HS-27A (cell line): ENCODE measurements at places on chromosomes 12 and 14.

DNA sequence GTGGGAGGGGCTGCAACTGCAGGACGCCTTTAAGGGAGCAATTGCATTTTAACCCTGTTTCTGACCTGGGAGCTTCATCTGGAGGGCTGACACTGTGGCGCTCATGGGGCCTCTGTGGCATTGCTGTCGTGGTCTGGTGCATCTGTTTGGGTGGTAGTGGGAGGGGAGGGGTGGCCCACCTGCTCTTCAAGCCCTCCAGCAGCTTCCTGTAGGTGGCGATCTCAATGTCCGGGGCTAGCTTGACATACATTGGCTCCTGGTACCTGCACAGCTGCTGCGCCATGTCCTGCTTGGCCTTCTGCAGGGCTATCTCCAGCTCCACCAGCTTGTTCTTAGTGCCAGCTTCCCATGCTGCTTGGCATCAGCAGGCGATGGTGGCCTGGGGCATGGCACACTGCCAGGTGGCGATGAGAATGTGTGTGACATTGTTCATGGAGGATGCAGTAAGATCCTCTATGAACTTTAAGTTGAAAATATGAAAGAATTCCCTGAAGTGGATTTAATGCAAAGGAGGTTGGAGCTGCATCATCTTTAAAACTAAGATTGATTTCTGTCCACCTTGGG is 7.7 kb upstream of the KRT82 start:
- no peak for DNase-seq

DNA sequence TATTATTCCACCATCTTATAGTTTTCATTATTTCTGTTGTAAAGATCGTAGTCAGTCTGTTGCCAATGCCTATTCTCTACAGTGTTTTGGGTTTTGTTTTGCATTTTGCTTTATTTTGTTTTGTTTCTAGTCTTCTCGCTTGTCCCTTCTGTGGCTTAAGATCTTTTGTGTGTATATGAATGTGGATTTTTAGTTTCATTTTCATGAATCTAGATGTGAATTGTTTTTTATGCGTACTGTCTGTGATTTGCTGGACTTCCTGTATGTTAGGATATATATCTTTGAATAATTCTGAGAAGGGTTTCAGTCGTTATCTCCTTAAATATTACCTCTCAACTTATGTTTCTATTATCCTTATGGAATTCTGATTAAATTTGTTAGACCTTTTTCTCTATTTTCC is 13.4 kb downstream of the C12orf42 start:
- DNase-seq: no peak

DNA sequence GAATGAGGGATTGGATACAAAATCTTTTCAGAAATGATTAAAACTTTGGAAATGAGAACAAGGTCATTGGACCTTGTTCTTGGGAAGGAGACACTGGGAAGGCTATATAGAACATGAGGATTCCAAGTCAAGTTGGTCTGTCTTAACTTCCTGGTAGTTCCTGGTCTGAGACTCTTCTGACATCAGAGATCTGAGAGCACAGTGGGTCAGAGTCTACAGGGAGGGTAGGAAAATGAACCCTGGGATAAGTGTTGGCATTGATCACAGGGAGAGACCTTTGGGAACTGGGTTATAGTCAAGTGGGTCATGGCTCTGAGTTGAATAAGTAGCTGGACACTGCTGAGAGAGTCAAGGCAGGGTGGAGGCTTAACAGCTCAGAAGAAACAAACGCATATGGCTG is 17.3 kb upstream of the KCNA1 start:
- DNase-seq: no peak

DNA sequence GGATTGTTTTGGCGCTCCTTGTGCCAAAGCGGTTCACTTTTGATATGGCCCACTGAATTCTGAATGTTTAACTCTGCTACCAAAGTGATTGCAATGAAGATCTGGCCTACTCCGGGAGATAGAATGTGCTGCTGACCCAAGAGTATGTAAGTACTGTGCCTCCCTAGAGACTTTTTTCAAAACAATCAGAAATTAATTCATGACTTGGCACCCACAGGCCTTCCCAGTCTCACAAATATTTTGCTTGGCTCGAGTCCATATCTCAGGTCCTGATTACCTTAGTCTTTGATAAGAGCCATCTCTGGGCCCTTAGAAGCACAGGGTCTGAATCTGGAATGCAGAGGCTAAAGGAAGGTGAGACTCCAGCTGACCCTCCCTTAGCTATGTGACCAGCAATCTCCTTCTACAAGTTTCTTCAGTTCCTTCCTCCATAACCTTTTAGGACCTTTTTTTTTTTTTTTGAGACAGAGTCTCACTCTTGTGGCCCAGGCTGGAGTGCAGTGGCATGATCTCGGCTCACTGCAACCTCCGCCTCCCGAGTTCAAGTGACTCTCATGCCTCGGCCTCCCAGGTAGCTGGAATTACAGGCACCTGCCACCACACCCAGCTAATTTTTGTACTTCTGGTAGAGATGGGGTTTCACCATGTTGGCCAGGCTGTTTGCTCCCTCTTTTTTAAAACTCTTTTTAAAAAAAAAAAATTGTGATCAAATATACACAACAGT is 49.5 kb upstream of the METAP2 start:
- no peak for DNase-seq

DNA sequence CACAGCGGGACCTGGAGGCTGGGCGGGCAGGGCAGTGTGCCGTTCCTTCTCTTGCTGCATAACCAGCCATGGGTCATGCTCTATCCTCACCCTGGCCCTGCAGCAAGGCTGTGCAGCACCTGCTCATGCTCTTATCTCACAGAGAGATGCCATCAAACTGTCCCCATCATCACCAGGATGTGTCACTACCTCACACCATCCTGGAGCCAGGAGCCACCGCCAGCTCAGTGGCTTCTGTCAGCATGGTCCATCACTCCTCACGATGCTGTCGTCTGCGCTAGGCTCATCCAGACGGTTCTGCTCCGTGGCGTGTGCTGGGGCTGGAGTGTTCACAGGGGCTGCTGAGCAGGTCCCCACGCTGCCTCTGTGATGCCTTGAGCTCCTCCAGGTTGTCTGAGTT is 77.2 kb upstream of the DYNC1H1 start:
- DNase-seq: no peak

GRCh38 chr14:50947446-50947845 is 3.2 kb upstream of the PYGL start:
- DNase-seq: no peak

DNA sequence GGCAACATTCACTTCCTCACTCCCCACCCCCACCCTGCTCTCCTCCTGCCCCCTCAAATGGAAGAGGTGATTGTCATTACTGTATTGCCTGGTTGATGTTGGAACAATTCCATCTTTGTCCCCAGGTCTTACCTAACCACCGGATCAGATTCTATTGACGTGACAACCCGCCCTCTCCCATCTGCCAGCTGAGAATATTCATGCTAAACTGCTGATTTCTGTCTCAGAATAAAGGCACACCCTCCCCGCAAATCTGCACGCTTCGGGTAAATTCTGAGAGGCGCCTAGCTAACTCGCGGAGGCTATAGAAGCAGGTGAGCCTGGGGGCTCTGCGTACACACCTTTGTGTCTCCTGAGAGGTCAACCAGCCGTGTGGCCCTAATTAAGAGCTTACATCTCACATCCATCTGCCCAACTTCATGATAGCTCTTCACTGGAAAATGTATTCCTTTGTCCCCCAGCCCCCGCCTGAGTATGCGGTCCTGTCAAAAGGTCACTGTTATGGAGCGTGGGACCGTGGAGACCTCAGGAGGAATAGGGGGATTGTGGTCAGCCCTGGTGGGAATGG is 1054.3 kb downstream of the VRK1 start:
- no peak for DNase-seq

DNA sequence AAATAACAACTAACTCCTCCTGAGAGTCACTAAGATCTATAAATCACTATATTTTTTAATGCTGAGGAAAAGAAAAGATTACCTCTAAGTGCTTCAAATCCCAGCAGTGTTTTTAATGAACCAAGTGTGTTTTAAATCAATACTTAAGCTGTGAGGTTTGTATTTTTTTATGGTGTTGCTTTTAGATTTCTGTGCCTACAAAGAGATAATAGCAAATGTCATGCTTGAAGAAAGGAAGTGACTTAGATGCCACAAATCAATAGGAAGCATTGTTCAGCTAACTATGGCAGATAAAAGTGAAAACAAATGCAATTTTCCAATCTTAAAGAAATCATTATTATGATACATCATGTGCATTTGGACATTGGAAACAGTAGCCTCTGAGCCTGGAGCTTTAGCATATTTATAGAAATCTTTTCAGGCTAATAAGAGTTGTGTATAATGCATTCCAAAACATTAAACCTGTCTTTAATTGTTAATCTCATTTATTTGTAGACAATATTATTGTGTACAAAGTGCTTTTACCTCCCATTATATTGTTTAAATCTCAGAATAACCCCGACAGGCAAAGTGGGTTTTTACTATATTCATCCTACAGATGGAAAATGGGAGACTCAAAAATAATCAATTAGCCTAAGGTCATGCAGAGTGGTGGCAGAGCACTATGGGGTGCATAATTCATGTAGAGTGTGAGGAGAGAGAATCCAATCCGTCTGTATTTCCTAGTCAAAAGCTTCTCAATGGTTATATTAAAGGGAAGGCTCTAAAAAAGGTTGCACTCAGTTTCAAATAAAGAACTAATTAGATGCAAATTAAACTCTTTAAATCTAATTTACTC is 486.2 kb downstream of the NAV3 start:
- DNase-seq: no peak

GRCh38 chr14:67729072-67729885 is 27.6 kb downstream of the RDH12 start:
- no peak for DNase-seq

GRCh38 chr12:117361347-117361751 is at the start of gene NOS1:
TSS of gene NOS1 (minus strand) at chr12:117361626. CDS start at chr12:117331069, 30,557 bp downstream.
- DNase-seq: no peak

DNA sequence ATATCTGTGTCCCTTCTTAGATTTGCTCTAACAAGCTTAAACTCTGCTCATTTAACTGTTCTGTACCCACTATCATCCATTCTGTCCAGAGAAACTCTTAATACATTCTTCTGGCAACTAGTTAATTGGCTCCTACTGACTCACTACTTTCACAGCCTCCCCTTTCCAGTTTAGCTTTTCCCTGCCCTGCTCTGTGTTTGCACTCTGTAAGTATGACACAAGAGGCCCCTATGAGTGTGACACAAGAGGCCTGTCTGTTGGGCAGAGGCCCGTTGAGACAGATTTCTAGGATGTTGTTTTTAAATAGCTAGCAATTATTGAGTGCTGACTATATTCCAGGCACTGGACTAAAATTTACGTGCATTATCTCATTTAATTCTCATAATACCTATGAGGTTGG is 246.0 kb upstream of the DAAM1 start:
- no peak for DNase-seq

DNA sequence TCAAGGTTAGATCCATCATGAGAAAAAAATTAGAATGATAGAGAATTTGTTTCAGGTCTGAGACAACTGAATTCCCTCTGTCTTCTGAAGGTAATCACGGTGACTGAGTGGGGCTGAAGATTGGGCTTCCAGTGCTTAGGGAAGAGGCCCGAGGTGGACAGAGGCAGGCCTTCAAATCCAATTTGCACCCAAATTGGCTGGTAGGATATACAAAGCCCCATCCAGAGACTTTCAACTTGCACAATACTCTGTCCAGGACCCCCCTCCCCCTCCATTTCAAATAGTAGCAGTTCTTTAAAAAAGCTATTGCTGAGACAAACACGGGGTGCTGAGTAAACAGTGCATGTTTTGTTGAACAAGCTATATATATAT is 3.6 kb upstream of the FOXG1 start:
- no peak for DNase-seq
